ENCODE measurements at places on chromosomes 6 and 20.

GRCh38 chr6:16392010-16392409, 153.6 kb downstream of the GMPR start:
- no peak for DNase-seq

- DNase-seq: no peak
Measured at GRCh38 chr20:20063941-20064702, 11.8 kb downstream of the CFAP61 start.

GRCh38 chr6:133254552-133255228, 13.5 kb downstream of the EYA4 start:
- DNase-seq: no peak

DNA sequence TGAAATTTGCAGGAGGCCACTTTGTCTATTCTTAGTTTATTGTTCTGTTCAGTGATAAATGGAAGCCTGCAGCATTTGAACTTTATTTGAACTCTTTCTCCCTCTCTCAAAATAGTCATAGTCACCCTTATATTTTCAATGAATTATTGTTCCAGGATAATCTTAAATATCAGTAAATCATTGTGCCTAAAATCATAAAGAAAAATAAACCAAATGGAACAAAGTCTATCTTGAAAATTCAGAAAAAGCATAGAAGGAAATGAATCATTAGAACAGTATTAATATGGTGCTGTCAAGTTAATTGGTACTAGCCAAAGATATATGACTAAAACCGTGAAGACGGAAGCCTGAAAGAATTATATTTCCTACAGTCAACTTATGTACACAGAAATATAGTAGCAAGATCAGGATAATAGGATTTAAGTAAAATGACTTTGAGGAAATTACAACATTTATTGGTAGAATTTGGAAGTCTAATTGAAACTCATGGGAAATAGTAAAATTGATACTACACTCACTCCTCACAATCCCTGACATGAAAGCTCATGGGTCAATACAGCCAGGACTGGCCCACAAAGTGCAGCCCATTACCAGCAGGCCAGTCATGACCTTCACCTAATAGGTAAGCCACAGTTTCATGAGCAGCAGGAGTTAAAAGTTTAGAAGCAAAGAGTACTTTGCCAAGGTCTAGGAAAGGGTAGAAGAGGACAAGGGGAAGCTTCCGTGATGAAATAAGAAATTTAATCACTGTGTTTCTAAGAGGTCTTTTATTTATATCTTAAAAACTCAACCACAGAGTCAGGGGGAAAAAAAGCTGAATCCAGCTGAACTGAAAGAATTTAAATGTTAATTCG, 119.9 kb upstream of the ENPP5 start:
- peak; percentile 36 for DNase-seq

DNA sequence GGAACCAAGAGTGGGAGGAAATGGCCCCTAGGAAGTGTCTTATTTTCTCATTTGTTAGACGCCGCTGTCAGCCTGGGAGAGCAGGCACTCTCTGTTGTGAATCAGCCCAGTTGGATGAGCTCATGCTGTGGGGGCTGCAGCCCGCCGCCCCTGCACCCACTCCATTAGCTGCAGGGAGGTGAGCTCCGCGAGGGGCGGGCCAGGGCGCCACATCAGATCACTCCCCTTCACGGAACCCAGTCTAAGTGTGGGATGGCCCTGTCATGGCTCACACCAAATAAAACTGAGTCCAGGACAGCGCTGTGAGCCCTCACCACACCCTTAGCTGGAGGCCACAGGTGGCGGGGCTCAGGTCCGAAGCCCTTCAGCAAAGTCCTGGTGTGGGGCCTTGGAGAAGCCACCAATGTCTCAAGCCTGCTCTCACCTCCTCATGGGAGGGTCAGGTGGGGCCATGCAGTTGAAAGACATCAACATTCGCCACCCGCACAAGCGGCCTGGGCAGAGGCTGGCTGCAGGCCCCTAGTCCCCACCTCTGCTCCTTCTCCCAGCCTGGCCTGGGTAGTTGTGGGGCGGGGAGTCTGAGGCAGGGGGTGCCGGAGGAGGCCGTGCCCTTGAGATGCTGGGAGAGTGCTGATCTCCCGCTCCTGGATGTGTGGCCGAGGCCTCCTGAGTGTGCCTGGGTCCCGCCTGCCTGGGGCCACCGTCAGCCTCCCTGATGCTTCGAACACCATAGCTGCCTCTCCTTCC, 66.2 kb upstream of the SLCO4A1 start:
- no peak for DNase-seq

GRCh38 chr20:41082306-41082705, 53.7 kb downstream of the TOP1 start:
- DNase-seq: no peak

- no peak for DNase-seq
Measured at GRCh38 chr20:19807191-19807945, 49.3 kb downstream of the RIN2 start.

DNA sequence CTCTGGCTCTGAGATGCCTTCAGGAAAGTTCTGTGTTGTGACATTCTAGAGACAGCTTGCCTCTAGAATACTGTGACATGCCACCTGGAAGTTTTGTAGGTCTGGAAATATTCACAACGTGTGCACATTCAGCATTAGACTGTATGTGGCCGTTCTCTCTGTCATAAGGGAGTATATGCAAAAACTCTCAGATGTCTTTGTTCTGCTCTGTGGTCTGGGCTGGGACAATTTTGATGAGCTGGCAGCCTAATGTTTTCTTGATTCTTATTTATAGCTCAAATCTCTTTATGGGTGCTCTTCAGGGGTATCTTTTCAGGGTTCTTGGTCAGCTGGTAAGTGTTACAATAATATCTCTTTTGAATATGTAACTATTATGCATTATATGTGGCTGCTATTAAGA, 355.1 kb downstream of the PAX1 start:
- no peak for DNase-seq

DNA sequence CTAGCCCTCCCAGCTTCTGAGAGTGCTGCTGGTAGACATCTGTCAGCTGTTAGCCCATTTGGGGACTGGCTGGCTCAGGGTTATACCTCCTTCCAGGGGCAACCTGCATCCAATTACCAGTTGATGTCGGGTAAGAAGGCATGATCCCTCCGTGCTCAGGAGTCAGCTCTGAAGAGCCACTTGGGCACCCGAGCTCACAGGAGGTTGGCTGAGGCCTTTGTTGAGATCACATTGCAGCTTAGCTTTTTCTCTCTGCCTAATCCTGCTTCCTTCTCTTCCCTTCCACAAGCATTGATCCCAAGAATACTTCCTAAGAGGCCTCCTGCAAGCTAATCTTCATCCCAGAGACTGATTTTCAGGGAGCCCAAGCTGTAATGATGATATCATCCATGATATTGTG, 35.5 kb downstream of the SCP2D1 start:
- DNase-seq: no peak

DNA sequence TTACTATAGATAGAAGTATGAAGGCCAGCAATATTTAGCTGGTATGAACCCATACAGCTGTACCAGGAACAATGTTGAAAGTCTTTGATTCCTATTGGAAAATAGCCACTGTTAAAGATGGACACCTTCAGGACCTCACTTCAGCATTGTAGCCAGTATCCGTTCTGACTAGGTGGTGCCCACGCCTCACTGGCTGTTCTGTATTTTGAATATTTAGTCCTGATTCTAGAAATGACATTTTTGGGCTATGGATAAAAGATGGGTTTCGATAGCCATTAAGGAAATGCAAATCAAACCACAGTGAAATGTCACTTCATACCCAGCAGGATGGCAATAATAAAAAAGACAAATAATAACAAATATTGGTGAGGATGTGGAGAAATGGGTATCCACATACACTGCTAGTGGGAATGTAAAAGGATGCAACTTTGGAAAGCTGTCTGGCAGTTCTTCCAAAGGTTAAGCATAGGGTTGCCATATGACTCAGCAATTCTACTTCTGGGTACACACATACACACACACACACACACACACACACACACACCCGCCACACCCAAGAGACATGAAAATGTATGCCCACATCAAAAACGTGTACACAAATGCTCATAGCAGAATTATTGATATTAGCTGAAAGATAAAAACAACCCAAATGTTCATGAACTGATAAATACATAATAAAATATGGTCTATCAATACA, 56.8 kb downstream of the UTRN start:
- DNase-seq: no peak
